ENCODE measurements at places on chromosomes 1 and 21. TPM values are rescaled to one million over a fixed set of nuclear protein-coding genes. Genes with fewer than 3 reads are reported as not detected.

DNA sequence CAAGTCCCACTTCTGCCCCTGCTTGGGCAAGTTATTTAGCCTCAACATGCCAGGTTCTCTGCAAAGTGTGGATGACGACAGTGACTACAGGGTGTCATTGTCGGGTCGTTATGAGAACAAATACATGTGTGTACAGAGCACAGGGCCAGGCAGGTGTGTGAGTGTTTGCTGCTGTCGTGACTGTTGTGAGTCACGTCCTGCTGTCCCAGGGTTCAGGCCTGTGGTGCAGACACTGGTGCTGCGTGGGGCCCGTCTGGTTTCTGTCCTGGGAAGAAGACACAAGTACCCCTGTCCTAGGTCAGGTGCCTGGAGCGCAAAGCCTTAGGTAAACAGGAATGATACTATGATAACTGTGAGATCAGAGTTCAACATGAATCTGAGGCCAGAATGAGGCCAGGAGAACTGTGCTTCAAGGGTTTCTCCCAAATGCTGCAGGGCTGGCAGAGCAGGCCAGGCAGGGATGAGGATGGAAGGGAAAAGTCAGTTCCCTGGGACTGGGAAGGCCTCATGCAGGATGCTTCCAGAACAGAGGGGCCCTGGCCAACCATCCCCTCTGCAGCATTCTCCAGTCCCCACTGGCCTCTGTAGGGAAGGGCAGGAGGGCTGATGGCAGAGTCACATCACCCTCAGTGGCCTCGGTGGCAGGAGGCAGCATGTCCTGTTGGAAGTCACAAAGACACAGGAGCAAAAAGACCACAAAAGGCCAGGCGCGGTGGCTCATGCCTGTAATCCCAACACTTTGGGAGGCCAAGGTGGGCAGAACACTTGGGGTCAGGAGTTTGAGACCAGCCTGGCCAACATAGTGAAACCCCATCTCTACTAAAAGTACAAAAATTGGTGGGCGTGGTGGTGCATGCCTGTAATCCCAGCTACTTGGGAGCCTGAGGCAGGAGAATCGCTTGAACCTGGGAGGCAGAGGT, 15.7 kb downstream of the GPR157 start:
- H3K4me1 ChIP-seq, result peaks cover 20% of the 10 kb centered on the region
- no peak for DNase-seq
- H3K27me3 ChIP-seq, result no peaks in the 10 kb centered on the region
- no peak overlapping the region for H3K27ac ChIP-seq
- no peaks in the 10 kb centered on the region for H3K36me3 ChIP-seq

DNA sequence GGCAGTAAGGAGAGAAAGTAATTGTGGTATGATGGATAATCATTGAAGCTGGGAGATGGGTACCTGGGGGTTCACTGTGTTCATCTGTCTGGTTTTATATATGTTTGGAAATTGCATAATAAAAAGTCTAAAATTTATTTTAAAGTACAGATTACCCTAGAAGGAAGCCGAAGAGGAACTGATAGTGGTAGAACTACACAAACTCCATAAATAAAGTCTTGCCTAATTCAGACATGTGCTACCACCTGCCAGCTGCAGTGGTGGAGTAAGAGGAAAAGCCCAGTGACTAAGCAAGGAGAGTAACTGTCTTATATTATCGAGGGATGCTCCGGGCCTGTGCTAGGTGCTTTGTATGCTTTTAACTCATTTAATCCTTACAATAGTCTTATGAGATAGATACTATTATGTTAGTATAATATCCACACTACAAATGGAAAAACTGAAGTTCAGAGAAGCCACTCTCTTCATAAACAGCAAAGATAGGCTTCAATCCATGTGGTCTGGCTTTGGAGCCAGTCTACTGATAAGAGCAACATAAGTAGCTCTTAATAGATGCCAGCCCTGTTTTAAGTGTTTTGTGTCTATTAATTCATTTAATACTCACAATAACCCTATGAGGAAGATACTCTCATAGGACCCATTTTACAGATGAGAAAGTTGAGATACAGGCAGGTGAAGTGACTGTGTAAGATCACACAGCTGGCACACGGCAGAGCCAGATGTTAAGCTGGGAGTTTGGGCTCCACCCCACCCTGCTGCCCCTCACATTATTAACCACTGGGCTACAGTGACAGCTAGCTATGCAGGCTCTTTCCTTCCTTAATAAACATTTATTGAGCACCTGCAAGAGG, 56.8 kb upstream of the HNRNPU start:
- no peak overlapping the region for H3K27ac ChIP-seq
- peaks cover 34% of the 10 kb centered on the region for H3K27me3 ChIP-seq
- H3K4me1 ChIP-seq, result peaks cover 14% of the 10 kb centered on the region
- peaks cover 1% of the 10 kb centered on the region for H3K36me3 ChIP-seq
- DNase-seq, result no peak

- H3K27ac ChIP-seq, result no peak overlapping the region
- H3K27me3 ChIP-seq, result peaks cover 5% of the 10 kb centered on the region
- H3K36me3 ChIP-seq, result no peaks in the 10 kb centered on the region
- no peaks in the 10 kb centered on the region for H3K4me1 ChIP-seq
Observed at GRCh38 chr1:100703052-100703451, 16.5 kb upstream of the VCAM1 start.

The GPR37L1 gene
- total RNA-seq, result not detected

The ABCA4 gene
- total RNA-seq, result not detected

The CFAP74 gene
- not detected for total RNA-seq

All from activated T-helper 1 cell treated with anti-CD3 and anti-CD28 coated beads, Interleukin-12 subunit alpha, Interleukin-12 subunit beta, Interleukin-2, Interleukin-4 antibody, amounts not matched to agents 30 ng/mL and 10 ng/mL and 1 ng/mL, durations not matched to agents 14 hours and 24 hours and 36 hours (primary cell).